ENCODE measurements at places on chromosomes 4 and X. TPM values are rescaled to one million over a fixed set of nuclear protein-coding genes. Genes with fewer than 3 reads are reported as not detected.

Gene HERC6
- total RNA-seq = 3.0 TPM

Gene PAGE5
- 0.73 TPM for total RNA-seq

Gene TRPC5OS
- not detected for total RNA-seq

DNA sequence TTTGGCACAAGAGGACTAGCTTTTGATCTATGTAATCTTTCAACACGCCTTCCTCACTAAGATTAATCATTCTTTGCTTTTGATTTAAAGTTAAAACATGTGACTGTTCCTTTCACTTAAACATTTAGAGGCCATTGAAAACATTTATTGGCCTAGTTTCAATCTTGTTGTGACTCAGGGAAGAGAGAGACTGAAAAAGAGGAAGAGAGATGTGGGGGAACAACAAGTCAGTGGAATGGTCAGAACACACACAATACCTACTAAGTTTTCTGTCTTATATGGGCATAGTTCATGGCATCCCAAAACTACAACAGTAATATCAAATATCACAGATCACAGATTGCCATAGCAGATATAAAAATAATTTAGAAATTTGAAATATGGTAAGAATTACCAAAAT lies 812.9 kb upstream of the AGA start:
- no peak for DNase-seq

DNA sequence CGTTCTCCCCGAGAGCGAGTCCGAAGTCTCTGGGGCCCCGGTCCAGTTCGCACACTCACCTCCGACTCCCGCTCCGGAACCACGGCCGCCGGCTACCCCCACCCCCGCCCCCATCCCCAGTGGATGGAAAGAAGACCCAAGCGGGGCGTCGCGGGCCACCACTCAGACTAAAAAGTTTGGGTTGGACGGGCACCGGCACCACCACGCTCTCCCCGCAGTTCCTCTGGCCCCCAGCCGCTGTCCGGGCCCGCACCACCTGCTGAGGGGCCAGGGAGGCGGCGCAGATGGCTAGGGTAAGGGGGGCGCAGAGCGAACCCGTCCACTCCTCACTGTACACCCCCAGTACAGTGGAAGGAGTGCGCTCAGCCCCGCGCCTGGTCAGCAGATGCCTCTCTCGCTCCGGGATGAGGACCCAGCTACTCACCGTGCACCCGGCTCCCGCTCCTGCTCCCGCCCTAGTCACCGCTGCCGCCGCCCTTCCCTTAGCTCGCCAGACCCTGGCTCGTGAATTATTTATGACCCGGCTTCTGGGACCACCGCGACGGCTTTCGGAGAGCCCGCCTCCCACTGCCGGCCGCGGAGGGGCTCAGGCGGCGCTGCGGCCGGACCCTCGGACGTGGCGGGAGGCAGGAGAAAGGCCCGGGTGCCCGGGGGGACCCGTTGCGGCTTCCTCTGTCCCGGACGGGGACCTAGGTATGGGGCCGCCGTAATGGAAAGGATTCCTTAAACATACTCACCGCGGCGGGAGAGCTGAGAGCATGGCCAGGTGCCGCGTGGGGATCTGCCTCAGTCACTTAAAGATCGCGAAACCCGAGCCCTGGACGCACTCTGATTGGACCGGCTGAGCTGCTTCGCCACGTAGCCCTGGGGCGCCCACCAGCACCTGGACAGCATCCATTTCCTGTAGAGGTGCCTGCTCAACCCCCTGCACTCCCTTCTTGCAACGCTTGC lies at the start of gene PROM1:
Gene PROM1, minus strand, starts transcription at position 783 of the 951 bp plus-strand sequence. CDS start 8,117 bp downstream, outside the sequence.
- no peak for DNase-seq

- DNase-seq = no peak
Measured at GRCh38 chrX:138745196-138745595, 33.7 kb upstream of the FGF13 start.

DNA sequence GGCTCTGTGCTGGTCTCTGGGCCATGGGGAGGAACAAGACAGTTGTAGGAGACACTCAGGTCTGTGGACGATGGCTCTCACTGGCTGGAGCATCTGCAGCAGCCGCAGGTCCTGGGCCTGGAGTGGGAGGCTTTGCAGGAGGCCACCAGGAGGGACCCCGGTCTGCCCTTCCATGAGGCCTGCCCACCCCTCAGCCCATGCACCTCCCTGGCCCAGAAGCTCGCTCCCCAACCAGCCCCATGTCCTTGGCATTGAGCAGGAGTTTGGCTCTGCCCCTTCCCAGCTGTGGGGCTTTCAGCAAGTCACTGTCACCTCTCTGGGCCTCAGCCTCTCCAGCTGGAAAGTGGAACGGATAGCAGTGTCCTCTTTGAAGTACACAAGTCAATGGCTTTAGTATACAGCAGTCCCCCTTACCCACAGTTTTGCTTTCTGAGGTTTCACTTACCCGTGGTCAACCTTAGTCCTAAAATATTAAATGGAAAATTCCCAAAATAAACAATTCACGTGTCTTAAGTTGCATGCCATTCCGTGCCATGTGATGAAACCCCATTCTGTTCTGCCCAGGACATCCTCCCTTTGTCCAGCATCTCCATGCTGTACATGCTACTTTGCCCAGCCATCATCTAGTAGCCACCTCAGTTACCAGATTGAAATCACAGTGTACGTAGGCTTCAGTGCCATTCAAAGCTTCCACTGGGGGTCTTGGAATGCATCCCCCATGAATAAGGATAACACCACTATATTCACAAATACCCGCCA lies 104.0 kb downstream of the CPZ start:
- DNase-seq = no peak

- no peak for DNase-seq
Measured at GRCh38 chrX:23341452-23341851, 6.8 kb downstream of the PTCHD1 start.

DNA sequence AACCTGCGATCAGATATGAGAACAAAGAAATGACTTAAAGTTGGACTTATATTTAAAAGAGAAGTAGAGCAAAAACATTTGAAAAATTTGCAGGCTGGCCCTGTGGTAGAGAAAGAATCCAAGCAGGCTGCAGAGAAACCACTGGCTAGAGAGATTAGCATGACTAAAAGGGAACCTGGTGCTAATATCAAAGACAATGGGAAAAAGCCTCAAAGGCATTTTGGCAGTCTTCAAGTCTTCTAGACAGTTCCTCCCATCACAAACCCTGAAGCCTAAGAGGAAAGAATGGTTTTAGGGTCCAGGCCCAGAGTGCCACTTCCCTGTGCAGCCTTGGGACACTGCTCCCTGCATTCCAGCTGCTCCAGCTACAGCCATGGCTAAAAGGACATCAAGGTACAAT lies 33.4 kb downstream of the KCTD8 start:
- no peak for DNase-seq
